ENCODE measurements at places on chromosomes 12 and 14.

DNA sequence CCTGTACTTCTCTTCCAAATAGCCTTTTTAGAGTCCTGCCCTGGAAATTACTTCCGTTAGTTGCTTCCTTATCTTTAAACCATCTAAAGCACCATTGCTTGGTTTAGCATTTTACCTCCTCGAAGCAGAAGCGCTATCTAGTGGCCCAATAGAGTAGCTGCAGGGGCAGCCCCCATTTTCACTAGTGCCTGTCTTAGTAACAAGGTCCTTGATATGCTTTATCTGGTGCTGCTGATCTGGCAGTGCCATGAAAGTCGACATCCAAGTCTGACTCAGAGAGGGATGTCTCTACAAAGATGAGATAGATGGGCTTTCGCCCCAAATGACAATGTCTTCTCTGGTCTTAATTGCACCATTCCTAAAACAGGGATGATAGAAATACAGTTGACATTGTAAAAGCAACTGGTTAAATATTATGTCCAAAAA is 25.0 kb upstream of the CIT start:
- peak; percentile 68 for DNase-seq

- no peak for DNase-seq
Measured at GRCh38 chr12:49263400-49263763, 1.5 kb upstream of the TUBA1C start.

DNA sequence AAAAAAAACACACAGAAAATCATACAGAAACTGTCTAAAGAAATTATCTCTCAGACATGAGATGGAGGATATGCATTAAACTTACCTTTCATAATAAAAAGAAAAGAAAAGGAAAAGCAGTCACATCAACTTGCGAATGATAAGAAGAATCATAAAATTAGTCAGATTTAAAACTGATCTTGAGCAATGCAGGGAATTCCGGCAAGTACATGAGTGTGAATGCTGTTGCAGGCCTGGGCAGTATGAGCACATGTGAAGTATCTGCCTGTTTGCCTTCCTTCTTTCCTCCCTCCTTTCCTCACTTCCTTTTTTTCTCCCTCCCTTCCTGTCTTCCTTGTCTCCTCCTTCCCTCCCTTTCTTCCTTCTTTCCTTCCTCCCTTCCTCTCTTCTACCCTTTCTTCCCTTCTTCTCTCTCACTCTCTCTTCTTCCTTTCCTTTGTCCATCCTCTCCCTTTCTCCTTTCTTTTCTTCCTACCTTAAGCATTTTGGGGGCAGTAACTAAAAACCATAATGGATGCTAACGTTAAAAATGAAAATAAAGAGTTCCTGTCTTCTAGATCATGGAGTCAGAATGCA is 38.5 kb upstream of the SLC6A15 start:
- no peak for DNase-seq

GRCh38 chr12:115660211-115660805 is 617.2 kb downstream of the MED13L start:
- DNase-seq = no peak

- no peak for DNase-seq
Measured at GRCh38 chr12:106114447-106115068, 24.2 kb downstream of the NUAK1 start.

DNA sequence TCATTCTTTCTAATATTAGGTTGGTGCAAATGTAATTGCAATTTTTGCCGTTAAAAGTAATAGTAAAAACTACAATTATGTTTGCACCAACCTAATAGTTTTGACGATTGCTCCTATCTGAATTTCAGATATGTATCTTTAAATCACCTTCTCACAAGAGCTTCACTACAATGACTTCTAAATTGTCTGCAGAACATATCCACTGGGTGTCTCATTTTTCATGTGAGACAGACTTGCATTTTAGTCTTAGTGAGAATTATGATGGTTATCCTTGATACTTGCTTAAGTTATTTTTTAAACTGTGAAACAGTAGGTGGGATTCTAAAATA is 84.6 kb downstream of the ITPR2 start:
- no peak for DNase-seq

- DNase-seq = no peak
Measured at GRCh38 chr14:91918186-91918883, 29.2 kb downstream of the FBLN5 start.

- DNase-seq = no peak
Measured at GRCh38 chr12:44833561-44833960, 42.6 kb downstream of the NELL2 start.

DNA sequence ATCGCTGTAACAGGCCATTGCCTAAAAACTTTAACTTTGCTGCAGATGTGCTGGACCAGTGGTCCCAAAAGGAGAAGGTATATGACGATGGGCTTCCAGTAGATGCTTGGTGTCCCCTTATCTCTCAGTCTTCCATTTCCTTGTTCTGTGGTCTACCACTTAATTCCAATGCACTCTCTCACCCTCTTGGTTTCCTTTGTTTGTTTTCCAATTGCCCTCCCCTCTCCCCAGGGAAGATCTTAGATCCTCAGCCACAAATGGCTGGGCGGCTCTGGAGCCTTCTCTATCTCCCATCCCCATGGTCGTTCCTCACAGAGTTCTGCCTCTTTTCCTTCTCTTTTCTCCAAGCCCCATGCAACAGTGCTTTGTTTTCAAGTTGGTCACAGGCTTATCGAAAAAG is 584 bp downstream of the ACSM4 start:
- no peak for DNase-seq

DNA sequence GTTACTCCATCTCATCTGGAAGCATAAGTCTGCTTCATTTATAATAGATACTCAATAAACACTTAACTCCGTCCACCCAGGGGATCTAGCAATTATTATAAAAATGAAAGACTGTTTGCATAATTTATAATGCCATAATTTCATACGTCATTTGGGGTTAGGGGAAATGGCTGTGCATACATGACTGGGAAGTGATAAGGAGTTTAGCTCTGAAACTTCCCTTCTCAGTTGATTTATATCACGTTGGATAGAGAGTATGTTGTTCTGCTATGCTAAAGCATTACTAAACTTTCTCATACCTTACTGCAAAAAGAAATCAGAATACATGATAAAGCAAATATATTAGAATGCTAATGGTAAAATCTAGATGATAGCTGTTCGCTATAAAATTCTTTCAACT is 90.4 kb upstream of the DYNC1H1 start:
- no peak for DNase-seq

- DNase-seq = no peak
Measured at GRCh38 chr14:104264495-104265265, 126.3 kb downstream of the KIF26A start.

GRCh38 chr12:124493809-124494750 is 73.3 kb downstream of the NCOR2 start:
- peak; percentile 66 for DNase-seq

GRCh38 chr14:74856366-74856765 is 19.6 kb downstream of the PROX2 start:
- DNase-seq = no peak

DNA sequence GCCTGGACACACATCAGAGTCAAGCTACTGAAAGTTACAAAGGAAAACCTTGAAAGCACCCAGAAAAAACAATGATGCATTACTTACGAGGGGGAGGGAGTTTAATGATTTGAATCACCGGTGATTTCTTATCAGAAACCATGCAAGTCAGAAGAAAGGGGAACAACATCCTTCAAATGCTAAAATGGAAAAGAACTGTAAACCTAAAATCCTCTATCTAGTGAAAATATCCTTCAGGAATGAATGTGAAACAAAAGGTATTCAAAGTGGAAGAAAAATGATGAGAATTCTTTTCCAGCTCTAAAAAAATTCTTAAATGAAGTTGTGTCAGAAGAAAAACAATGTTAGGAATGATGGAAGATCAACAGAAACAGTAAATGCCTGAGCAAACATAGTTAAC is 16.8 kb downstream of the SCAF11 start:
- no peak for DNase-seq

- no peak for DNase-seq
Measured at GRCh38 chr12:114408471-114408885, 2.5 kb upstream of the TBX5 start.

DNA sequence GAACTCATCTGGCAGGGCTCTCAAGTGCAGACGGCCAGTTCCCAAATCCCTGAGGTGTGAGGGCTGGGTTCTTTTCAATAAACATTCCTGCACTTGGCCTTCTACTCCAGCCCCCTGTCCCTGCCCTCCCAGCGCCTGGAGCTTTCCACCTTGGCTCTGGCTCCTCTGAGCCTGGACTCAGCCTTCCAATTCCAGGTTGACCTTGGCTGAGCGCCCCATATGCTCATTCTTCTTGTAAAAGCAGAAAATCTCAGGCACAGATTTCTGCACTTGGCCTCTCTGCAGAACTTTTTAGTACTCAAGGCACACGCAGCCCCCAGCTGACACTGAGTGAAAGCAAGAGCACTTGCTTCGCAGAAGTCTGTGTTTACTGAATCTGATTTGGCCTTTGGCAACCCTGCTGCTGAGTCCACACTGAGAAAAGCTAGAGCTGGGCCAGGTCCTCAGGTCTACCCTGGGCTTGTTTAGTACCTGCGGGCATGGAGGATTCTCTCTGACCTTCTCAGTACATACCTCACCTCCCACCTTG is 222.7 kb downstream of the MSRB3 start:
- DNase-seq = no peak

GRCh38 chr14:96616161-96616721 is 114.1 kb downstream of the PAPOLA start:
- no peak for DNase-seq
